ENCODE measurements at places on chromosomes 4 and X. TPM values are rescaled to one million over a fixed set of nuclear protein-coding genes. Genes with fewer than 3 reads are reported as not detected.
A peak's percentile ranks its signal among the peaks of the same experiment; 100 is the strongest.

- DNase-seq, result no peak
Observed at GRCh38 chrX:55523356-55523755, 33.7 kb upstream of the USP51 start.

DNA sequence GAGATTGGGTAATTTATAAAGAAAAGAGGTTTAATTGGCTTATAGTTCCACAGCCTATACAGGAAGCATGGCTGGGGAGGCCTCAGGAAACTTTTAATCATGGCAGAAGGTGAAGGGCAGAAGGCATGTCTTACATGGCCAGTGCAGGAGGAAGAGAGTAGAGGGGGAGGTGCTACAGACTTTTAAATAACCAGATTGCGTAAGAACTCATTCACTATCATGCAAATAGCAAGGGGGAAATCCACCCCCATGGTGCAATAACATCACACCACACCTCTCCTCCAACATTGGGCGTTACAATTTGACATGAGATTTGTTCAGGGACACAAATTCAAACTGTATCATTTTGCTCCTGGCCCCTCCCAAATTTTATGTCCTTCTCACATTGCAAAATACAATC lies 353.8 kb upstream of the PABPC5 start:
- no peak for DNase-seq

DNA sequence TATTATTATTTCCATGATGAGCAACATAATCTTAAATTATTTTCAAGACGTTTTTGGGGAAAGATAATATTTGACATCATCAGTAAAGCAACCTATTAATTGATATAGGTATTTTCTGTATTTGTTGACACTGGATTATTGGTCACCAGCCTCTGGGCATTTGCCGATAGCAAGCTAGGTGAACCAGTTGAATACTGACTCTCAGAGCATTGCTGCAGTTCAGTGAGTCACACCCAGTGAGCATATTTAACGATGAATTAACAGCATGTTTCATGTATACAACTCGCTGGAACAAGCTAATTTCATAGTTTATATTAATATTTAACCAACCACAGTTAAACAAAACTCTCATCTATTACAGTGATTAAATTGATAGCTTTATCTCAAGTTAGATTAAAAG lies 1006.0 kb upstream of the DIAPH2 start:
- DNase-seq, result no peak

DNA sequence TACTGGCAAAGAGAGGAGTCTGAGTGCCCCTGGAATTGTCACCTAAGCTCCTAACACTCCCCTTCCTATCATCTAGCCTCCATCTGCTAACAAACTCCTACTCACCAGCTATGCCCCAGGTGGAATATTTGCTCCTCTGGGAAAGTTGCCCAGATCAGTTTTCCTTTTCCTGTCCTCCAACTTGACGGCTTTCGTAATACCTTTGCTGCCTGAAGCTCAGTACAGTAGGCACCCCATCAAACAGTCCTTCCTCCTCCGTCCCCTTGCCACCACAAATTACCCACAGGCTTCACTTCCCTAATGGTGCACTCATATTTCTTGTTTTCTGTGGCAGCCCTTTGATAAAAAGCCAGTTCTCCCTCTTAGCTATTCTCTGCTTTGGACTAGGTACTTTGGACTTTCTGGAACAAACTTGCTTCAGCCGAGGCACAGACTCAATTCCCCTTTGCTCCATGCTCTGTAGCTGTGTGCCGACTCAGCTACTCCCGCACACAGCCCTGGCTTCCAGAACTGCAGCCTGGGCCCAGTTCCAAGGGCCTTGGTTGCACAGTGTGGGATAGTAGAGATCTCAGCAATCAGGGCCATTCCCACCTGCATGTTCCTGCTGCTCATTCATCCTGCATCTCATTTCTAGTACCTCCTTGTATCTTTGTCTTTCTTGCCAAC lies 605.1 kb downstream of the BCOR start:
- DNase-seq, result no peak

DNA sequence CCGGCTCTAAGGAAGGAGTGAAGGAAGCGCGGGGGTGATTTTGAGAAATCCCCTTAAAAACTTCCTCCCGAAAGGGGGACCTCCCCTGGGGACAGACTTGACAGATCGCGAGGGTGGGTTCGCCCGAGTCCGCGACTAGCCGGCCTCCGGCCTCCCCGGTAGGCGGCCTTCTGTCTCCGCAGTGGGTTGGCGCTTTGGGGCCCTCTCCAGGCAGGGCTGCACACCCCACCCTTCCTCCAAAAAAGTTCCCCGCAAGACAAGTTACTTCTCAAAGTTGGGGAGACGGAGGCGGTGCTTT lies 24.8 kb downstream of the HOPX start:
- DNase-seq, result no peak

GRCh38 chr4:145289403-145290076 lies 109.2 kb upstream of the OTUD4 start:
- peak; percentile 91 for DNase-seq

- DNase-seq, result no peak
Observed at GRCh38 chrX:100635989-100636320, 651 bp downstream of the TSPAN6 start.

The CCDC110 gene
- total RNA-seq, result 0.38 TPM

The ANXA5 gene
- total RNA-seq, result 1,164 TPM

The CDX4 gene
- total RNA-seq, result not detected

The SCML2 gene
- 2.1 TPM for total RNA-seq
